ENCODE measurements at places on chromosomes 6 and 20.

DNA sequence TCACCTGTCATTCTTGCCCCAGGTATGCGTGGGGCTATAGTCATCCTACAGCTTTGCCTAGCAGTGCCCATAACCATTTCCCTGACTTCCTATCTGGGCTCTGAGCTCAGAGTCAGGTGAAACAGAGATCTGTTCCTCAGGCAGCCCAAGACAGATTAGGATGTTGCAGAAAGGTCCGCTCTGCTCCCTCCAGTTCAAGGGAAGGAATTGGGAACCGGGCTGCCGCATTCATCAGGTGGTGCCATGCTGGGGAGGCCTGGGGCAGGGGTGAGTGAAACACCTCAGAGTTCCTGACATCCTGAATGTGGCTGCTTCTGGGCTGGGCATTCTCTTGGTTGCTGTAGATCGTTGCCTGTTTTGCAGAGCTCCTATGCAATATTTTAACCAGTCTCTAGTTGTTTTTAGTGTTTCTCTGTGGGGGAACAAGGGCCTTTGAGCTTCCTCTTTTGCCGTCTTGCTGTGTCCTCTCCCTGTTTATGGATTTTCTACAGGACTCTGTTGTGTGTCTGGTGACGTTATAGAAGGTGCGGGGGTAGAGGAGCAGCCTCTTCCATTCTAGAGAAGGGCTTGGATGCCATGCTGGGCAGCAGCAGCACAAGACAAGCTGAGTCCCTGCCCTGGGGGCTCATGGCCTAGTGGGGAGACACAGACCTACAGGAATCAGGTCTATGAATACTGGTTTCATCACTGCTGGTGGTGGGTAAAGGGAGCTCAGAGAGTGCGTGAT is 9.2 kb downstream of the ENTPD6 start:
- no peak for DNase-seq

- DNase-seq = no peak
Measured at GRCh38 chr6:31681135-31681671, 336 bp upstream of the LY6G5C start.

DNA sequence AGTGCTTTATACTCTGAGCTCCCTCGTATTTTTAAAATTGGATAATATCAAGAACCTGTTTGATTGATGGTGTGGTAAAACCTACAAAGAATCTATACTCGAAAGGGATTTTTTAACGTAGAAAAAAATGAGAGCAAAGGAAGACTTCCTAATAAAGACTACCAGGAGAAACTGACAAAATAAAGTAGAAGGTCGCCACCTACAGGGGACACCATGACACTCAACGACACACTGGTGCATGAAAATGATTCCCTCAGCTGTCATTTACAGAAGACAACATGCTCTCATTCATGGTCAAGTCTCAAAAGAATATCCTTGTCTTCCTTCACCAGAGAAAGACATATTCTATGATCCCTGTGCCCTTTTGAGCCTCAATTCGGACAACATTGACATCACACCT is 10.1 kb upstream of the NHSL1 start:
- DNase-seq = no peak

DNA sequence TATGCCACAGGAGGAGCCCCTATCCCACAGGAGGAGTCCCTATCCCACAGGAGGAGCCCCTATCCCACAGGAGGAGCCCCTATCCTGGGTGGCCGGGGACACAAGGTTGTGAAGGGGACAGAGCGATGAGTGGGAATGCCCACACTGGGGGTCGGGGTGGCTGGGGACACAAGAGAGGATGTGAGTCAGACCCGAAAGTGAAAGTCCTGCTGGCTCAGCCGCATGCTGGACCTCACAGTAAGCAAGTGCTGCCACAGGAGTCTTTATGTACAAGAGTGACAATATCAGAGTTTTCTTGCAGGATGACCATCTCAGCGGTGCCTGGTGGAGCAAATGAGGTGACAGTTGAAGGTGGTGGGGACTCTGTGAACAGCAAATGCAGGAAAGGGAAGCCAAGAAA is 93.7 kb downstream of the PSMB1 start:
- no peak for DNase-seq

- no peak for DNase-seq
Measured at GRCh38 chr20:23655491-23656211, 17.9 kb upstream of the CST3 start.

DNA sequence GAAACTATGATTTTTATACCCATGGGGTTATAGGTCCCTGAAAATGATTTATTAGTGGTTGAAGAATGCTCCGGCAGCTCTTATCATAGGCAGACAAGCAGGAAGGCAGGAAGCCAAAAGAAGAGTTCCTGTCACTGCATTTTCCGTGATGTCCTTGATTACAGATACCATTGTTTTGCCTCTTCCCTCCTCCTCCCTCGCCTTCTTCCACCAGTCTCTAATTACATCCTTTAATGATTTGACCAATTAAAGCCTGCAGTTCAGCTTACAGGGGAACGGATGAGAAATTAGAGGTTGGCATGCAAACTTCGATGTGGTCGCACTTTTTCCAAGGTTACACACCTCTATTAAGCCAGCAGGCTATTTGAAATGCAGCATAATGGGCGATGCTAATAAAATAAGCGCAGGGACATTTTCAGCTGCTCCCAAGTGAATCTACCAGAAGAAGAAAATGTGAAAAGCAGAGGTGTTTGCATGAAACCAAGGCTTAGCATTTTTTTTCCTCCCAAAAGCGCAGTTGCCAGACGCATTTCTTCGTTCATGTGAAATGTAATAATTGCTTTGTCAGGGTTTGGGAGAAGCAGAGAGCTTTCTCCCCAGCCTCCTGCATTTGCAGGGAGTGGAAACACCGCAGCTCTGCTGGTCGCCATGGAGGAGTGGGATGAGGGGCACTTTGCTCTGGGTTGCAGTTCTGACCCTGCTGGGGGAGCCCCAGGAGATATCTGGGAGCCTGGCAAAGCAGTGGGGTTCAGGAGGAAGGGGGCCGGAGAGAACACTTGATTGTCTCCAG is 6.0 kb downstream of the NOX3 start:
- no peak for DNase-seq

DNA sequence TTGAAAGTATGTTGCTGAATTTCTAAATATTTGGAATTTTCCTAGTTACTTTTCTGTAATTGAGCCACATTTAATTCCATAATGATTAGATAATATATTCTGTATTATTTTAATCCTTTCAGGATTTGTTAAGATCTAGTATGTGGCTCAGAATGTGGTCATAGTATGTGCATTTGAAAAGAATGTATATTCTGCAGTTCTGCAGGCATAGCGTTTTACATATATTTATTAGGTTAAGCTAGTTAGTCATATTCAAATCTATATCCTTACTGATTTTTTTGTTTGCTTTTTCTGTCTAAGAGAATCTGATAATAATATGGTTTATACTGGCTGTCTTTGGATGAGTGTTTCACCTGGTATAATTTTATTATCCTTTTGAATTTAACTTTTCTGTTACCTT is 33.2 kb downstream of the LIN28B start:
- no peak for DNase-seq

DNA sequence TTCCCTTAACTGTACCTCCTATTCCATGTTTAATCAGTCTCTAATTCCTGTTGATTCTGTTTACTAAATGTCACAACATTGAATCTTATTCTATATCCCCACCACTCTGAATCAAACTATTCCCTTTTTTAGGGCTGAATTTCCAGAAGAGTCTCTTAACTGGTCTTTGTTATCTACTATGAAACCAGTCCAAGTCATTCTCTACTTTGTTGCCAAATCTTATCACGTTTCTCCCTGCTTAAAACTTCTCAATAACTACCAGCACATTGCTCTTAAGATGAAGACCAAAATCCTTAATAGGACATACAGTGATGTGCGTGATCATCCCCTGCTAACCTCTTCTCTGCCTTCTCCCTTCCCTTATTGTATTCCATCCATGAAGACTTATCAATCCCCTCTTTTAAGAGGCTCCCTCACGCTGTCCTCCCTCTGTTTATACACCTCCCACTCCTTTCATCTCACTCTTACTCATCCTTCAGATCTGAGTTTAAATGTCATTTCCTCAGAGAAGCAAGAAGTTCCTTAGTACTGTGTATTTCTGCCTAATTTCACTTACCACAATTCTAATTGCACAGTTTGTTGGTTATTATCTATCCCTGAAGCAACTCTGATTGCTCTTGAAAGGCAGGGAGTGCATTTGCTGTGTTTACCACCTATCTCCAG is 143.0 kb upstream of the AHI1 start:
- DNase-seq = no peak

DNA sequence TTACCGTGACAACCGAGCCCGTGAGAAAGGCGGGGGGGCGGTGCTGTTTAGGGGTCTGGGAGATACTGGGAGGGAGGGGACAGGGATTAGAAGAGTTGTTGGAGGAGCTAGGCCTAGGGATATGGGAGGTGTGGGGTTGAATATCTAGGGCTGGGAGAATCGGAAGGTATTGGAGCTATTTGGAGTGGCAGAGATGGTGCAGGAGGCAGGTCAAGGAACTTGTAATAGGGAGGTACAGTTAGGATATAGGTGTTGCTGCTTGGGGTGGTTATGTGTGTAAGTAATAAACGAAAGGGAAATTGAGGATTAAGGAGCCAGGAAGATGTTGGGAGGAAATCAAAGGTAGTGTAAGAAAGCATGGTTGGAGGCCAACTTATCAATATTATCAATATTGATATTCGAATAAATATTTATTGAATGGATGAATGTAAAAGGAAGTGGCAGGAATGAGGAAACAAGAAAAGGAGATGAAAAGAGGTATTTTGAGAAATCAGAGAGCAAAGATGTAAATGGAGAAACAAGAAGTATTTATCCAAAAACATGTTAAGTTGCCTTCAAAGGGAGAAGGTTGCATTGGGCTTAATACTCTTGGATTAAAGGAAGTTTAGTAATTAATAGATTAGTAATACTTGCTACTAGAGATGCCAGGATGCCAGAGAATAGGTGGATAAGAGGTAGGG is 602 bp downstream of the PPP1R11 start:
- no peak for DNase-seq

DNA sequence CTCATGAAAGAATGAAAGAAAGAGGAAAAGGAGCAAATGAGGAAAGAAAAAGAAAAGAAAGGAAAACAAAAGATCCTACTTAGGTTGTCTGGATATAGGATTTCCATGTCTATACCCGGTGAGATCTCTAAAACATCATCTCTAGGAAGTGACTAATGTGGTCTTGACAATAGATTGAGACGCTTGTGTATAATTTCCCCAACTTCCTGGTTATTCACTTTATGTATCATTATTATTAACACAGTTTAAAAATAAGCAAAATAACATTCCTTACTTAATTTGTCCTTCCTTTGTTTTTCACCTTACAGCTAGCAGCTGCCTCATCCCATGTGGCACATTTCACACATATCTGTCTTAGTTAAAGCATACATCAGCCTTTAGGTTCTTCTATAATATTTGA is 27.0 kb downstream of the LAMA4 start:
- DNase-seq = no peak

- no peak for DNase-seq
Measured at GRCh38 chr20:40678286-40678875, 10.7 kb downstream of the MAFB start.

GRCh38 chr6:160393891-160394653 is 45.9 kb downstream of the SLC22A3 start:
- DNase-seq = no peak

DNA sequence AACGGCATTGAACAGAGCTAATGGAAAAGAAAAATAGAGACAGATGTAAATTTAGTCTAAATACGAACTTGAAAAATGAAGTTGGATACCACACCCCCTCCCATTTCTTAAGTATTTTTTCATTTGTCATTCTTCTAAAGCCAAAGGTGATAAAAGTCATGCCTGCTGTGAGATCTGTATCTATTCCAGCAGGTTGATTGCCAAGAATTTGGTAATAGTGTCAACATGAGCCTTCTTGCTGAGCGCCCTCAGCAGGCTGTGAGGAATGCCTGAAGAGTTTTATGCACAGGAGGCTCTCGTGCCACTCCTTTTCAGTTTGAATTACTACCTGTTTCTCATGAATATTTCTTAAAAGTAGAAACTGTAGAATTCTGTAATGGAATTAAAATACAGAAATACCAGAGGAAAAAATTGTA is 165.4 kb downstream of the QKI start:
- no peak for DNase-seq
